ENCODE measurements at places on chromosomes 6 and 20. TPM values are rescaled to one million over a fixed set of nuclear protein-coding genes. Genes with fewer than 3 reads are reported as not detected.

- DNase-seq: no peak
Observed at GRCh38 chr20:1824181-1824580, 71.0 kb upstream of the SIRPA start.

DNA sequence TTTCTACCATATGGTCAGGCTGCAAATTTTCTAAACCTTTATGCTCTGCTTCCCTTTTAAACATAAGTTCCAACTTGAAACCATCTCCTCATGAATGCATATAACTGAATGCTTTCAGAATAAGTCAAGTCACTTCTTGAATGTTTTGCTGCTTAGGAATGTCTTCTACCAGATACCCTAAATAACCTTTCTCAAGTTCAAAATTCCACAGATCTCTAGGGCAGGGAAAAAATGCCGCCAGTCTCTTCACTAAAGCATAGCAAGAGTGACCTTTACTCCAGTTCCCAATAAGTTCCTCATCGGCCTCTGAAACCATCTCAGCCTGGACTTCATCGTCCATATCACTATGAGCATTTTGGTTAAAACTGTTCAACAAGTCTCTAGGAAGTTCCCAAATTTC, 1011.2 kb upstream of the CITED2 start:
- no peak for DNase-seq

- peak; percentile 47 for DNase-seq
Observed at GRCh38 chr6:119347466-119348095, 2.0 kb downstream of the MAN1A1 start.

- DNase-seq: no peak
Observed at GRCh38 chr6:38459291-38459690, 180.4 kb downstream of the BTBD9 start.

The CFB gene
- 1.7 TPM for total RNA-seq

- no peak for DNase-seq
Observed at GRCh38 chr20:11403711-11404110, 514.0 kb upstream of the BTBD3 start.

The FOXS1 gene
- not detected for total RNA-seq

DNA sequence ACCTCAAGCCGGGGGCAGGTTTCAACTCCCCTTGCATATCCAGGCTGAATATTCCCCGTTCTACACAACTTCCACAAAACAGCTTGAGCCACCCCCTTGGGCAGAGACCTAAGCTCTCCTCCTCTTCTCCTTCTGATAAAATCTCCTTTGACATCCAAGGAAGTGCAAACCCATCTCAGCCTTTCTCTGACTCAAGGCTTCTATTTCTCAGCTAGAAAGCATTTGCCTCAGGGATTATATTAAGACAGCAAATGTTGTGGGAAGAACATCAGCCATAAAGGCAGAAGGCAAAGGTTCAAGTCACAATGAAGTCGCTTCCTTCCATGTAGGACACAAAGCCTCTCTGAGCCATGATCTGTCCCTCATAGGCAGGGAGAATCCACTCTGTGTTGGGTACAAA, 386.6 kb upstream of the ARID1B start:
- no peak for DNase-seq

- no peak for DNase-seq
Observed at GRCh38 chr6:7960848-7961247, 50.3 kb upstream of the TXNDC5 start.

The ZNF322 gene
- total RNA-seq: 9.6 TPM

DNA sequence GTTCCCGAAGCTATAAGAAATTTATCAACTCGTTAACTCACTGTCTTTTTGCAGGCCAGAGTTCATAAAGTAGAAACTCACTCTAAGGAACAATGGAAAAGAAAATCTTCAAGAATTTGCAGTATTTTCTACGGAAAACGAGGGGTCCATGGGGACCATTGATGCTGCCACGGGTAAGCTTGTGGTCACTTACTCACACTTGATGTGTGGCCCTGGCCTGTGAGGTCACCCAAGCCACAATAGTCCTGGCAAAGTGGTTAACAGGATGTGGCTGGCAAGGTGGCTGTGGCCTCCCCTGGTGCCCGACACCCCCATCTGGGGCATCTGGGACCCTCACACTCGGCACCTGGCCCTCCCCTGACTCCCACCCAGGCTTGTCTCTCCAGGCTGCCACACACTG, 123.4 kb downstream of the C6orf118 start:
- no peak for DNase-seq

GRCh38 chr20:53751620-53752318, 158.1 kb upstream of the ZNF217 start:
- DNase-seq: no peak

Measured in activated naive CD4-positive, alpha-beta T cell treated with anti-CD3 and anti-CD28 coated beads for 36 hours (primary cell).